ENCODE measurements at places on chromosomes 13 and 19.

GRCh38 chr19:57719424-57719823 is 8.0 kb downstream of the ZNF671 start:
- no peak for DNase-seq

- no peak for DNase-seq
Measured at GRCh38 chr19:2736550-2737190, 3.1 kb downstream of the SLC39A3 start.

- DNase-seq, result peak; percentile 50
Measured at GRCh38 chr19:46610851-46611770, 10.0 kb downstream of the CALM3 start.

- DNase-seq, result no peak
Measured at GRCh38 chr13:111339366-111340143, 19.1 kb downstream of the TEX29 start.

DNA sequence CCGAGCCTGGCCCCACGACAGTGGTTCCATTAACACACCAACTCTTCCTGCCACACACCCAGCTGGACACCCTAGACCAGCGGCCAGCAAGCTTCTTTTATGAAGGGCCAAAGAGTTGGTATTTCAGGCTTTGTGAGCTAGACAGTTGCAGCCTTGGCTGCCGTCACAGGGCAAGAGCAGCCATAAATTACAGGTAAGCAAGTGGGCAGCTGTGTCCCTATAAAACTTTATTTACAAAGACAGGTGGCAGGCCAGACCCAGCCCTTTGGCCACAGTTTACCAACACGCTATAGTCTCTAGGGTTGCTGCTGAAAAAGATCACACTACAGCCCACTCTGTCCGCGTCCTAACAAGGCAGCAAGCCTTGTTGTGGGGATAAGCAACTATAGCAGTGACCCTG is 13.3 kb downstream of the ELL start:
- no peak for DNase-seq
